ENCODE measurements at places on chromosomes 7 and 10.

DNA sequence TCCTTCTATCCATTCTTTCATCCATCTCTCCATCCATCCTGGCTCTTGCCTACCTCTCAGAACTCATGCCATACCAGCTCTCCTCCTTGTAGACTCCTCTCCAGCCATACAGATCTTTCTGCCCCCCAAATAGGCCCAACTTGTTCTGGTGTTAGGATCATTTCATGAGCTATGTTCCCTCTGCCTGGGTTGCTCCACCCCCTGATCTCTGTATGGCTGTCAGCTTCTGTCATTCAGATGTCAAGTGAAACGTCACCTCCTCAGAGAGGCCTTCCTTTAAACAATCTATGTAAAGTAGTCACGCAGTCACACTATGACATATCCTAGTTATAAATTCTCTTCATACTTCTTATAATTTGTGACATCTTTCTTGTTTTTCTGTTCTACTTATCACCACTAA, 42.3 kb upstream of the PNLIPRP3 start:
- DNase-seq: no peak

GRCh38 chr10:118792526-118792925, 37.8 kb upstream of the CACUL1 start:
- peak; percentile 51 for DNase-seq

GRCh38 chr10:122471531-122472177, 10.3 kb downstream of the HTRA1 start:
- DNase-seq: peak; percentile 23

GRCh38 chr10:102227050-102227449, 951 bp downstream of the ELOVL3 start:
- peak; percentile 89 for DNase-seq

GRCh38 chr10:64574371-64574770, 1053.2 kb downstream of the REEP3 start:
- DNase-seq: no peak

GRCh38 chr10:123519861-123520260, 146.3 kb upstream of the GPR26 start:
- DNase-seq: no peak

GRCh38 chr10:69866688-69867461, 65.2 kb downstream of the COL13A1 start:
- peak; percentile 84 for DNase-seq

DNA sequence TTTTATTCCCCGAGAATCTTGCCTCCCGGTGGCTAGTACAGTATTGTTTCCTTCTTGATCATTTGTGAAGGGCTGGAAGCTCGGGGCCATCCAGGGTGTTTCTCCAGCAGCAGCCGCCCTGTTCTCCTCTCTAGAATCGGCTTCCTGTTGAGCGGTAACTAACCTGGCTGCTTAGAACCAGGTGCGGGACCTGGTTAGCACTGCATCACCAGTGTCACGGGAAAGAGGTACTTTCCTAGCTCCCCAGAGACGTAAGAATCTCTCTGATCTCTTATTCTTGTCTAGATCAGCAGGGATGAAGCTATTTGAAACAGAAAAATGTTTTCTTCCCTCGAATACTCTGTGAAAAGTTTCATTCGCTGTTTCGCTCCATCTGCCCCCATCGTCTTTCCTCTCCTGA, 239.2 kb downstream of the CELF2 start:
- no peak for DNase-seq

DNA sequence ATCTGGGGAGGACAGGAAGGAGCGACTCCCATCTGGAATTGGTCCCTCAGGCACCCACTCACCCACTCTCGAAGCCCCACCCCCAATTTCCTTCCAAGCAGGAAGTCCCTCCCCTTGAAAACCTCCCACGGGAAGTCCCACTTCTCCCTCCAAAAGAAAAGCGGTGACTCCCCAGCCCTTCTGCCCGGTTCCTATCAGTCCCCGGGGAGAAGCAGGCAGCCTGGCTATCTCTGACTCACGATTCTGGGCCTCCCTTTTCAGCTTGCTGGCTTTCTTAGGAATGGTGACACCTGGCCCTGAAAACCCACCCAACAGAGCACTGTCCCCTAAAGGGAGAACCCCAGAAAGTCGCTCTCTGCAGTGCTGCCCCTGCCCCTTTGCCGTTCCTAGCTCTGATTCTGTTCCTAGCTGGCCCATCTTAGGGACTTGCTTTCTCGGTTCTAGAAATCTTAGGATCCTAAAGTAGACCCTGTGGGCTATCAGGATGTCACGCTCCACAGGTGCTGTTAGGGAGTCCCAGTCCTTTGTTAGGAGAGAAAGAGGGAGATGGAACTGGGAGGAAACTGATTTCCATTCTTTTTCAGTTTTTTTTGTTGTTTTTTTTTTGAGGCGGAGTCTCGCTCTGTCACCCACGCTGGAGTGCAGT, 6.0 kb downstream of the TSC22D4 start:
- DNase-seq: peak; percentile 45

GRCh38 chr7:43119371-43120075, 7.1 kb downstream of the HECW1 start:
- peak; percentile 83 for DNase-seq

- DNase-seq: no peak
Measured at GRCh38 chr7:152881893-152882292, 122.3 kb downstream of the ACTR3B start.

GRCh38 chr10:92677708-92678107, 12.0 kb upstream of the HHEX start:
- DNase-seq: no peak

DNA sequence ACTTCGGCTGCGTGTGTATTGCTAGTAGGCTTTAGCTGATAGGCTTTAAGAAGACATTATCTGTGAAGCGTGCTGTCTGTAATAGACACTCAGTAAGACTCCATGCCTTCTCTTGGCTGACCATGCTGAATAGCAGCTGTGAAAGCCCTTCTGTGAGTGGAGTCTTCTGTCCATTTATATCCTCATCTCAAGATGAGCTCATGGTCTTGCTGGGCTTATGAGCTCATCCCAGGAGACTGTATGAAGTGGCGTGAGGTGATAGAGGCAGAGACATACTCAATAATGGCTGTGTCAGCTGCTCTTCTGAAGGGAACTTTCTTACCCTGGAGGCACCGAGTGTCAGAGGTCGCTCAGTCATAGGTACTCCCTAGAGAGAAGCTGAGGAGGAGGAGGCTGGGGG, 111.5 kb downstream of the SH2D4B start:
- DNase-seq: no peak

DNA sequence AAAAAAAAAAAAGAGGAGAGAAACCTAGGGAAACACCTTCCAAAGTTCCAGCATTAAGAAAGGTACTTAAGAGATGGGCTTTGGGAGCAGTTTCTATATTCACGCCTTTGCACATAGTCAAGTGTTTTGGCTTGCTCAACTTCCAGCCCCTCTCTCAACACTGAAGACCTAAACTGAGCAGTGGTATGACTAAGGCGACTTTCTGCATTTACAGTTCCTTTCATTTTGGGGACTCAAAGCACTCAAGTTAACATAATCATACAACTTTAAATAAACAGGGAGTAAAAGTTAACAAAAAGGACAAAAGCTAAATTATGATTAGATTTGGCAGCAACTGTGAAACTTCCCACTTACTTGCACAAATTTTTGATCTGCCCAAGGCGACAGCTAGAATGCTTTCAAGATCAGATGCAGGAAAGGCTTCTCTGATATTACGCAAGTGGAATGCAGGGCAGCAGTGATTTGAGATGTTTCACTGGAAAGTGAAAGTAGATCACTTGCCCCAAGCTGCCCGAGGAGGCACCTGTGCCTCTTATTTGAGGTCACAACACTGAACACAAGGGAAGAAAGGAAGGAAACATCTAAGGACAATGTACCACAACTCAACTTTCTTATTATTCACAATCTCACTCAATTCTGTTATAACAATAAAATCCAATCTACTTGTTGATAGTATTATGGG, 199.5 kb downstream of the SKAP2 start:
- peak; percentile 11 for DNase-seq

- DNase-seq: no peak
Measured at GRCh38 chr10:48931188-48931587, 8.5 kb downstream of the LRRC18 start.

DNA sequence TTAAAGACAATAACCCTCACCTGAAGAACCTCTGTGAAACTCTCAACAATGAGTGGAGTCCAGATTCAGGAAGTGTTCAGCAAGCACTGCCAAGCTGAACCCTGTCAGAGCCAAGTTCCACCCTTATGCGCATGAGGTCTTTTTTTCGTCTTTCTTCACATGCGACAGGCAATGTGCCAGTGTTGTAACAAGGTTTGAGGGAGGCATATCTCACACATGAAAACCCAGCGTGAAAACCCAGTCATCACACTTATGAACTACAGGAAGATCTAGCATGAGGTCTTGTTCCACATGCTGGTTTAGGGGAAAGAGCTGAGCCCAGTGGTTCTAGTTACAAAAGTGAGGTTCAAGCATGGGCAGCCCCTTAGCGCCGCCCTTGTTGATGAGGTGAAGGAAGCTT, 49.7 kb downstream of the RABGEF1 start:
- DNase-seq: no peak

GRCh38 chr7:51456-52068, 140.8 kb upstream of the FAM20C start:
- DNase-seq: no peak

DNA sequence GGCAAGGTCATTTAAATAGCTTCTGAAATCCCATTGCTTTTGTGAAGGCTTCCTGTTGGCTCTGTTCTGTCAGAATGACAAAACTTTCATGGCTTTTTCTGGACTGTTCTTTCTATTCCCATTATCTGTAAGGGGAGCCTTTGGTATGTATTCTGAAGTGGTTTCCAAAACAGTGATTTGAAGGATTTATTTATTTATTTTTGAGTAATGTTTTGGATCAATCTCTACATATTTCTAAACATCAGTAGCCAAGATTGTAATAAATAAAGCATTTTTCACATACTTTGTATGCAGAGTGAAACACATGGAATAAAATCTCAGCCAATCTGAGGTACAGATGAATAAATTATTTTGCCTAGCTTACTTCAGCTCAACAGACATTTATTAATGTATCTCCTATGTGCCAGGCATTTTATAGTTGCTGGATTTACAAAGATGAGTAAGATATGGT, 121.1 kb downstream of the BBS9 start:
- peak; percentile 70 for DNase-seq

- DNase-seq: no peak
Measured at GRCh38 chr7:157784979-157785441, 448.2 kb downstream of the DNAJB6 start.

GRCh38 chr7:116446212-116446855, 53.2 kb upstream of the CAV2 start:
- no peak for DNase-seq

DNA sequence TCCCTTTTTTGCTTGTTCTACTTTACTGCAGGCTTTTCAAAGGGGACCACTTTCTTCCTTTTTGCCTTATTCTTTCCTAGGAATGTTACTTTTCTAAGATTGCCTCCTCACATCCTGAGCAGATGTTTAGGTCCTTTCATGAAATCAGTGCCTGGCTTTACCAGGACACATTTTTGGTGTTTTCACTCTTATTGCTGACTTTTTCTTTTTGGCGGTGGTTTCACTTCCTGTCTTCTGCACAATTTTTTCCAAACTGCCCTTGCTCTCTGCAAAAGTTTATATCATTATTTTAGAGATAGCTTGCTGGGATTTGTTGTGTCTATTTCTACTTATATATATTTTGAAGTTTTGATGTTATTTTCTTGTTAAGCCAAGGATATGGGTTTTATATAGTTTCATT, 332.2 kb upstream of the MTPN start:
- no peak for DNase-seq

- DNase-seq: no peak
Measured at GRCh38 chr10:61832866-61833481, 68.5 kb upstream of the ARID5B start.

GRCh38 chr10:78532480-78533042, 498.9 kb downstream of the RPS24 start:
- no peak for DNase-seq

- DNase-seq: no peak
Measured at GRCh38 chr10:48599830-48600134, 5.1 kb downstream of the ARHGAP22 start.

GRCh38 chr7:46681865-46682503, 760.9 kb upstream of the IGFBP3 start:
- no peak for DNase-seq

GRCh38 chr7:70830426-70830825, 301.5 kb upstream of the GALNT17 start:
- DNase-seq: no peak

DNA sequence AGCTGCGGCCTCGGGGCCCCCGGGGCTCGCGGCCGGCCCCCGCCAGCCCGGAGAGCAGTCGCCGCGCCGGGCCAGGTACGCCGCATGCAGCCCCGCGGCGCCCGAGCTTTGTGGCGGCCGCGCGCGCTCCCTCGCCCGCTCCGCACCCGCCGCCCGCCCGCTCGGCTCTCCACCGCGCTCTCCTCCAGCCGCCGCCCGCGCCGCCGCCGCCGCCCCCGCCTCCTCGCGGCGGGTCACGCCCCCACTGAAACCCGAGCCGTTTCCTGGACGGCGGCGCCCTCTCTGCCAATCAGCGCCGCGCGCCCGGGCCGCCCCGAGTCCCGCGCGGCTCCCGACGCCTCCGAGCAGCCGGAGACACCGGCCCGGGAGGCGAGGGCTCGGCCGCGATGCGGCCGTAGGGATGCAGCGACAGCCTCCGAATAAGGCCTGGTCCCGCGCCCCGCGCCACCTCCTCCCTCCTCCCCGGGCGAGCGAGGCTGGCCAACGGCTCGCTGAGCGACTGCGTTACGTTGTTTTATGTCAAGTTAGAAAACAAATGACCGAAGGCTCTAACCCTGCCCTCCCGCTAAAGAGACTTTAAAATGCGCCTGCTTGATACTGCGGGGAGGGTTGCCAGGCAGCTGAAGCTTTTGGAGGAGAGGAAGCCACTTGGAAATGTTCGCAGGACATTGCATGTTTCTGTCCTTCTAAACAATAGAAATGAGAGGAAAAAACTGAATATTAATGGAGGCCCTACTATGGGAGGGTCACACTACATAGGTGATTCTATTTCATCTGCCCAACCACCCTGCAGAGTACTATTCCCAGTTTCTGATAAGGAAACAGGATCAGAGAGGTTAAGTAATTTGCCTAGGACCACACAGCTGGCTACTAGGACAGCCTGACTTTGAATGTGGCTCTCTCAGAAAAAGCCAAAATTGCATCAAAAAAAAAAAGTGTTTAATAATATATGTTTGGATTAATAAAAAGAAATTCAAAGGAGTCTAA, at the start of gene FGFR2:
TSS of gene FGFR2 (minus strand) at position 182 of the 987 bp plus-strand sequence. CDS start 4,627 bp downstream, outside the sequence.
- peak; percentile 89 for DNase-seq

GRCh38 chr10:49837051-49837478, 74.9 kb upstream of the OGDHL start:
- DNase-seq: no peak

- no peak for DNase-seq
Measured at GRCh38 chr10:96212911-96213310, 58.5 kb downstream of the BLNK start.

DNA sequence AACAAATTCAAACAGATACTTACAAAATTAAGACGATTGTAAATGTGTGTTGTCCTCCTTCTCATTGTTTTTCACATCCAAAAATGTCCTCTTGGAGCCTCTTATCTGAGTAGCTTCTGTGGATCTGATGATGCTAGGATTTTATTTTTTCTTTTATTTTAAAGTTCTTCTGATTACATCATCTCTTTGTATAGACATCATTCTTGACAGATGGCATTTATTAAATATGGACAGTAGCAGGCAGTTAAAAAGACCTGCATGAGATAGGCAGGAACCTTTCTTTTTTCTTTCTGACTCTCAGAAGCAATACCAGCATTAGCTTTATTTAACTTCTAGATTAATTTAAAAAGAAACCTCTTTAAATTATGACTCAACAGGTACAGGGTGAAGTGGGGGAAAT, at the start of gene RPA3:
TSS of gene RPA3 (minus strand) at position 116 of the 400 bp plus-strand sequence. CDS start 78,189 bp downstream, outside the sequence.
- no peak for DNase-seq

- no peak for DNase-seq
Measured at GRCh38 chr7:50469181-50469580, 19.0 kb upstream of the FIGNL1 start.

- DNase-seq: no peak
Measured at GRCh38 chr7:26348234-26348851, 56.7 kb downstream of the SNX10 start.

- no peak for DNase-seq
Measured at GRCh38 chr7:16086743-16087142, 334.6 kb downstream of the CRPPA start.

Data from GM03348 (cell line).